ENCODE measurements at places on chromosomes 6 and 20.
A peak's percentile ranks its signal among the peaks of the same experiment; 100 is the strongest.

- no peak for DNase-seq
These were observed 73.5 kb downstream of the SOX4 start for GRCh38 chr6:21666853-21667681.

GRCh38 chr6:159756508-159756907 is 5.3 kb upstream of the ACAT2 start:
- DNase-seq: no peak

- DNase-seq: no peak
These were observed 33.8 kb upstream of the ZFAND3 start for GRCh38 chr6:37785663-37786270.

- DNase-seq: peak; percentile 55
These were observed 993 bp downstream of the STX16 start for GRCh38 chr20:58651946-58652605.

DNA sequence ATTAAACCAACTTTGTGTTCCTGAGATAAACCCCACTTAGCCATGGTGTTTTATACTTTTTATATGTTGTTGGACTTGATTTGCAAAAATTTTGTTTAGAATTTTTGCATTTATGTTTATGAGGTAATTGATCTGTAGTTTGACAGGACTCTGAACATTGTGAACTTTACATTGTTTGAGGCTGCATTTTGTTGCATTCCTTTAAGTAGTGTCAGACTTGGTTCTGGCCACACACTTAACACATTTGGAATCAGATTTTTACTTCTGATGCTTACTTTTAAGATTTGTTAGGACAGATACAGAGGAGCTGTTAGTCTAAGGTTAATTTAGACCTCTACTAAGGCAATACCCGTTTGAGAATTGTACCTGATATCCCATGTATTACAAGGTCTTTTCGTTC is 16.5 kb upstream of the MDFI start:
- DNase-seq: no peak

GRCh38 chr20:58007947-58008346 is 220.5 kb downstream of the ANKRD60 start:
- no peak for DNase-seq

DNA sequence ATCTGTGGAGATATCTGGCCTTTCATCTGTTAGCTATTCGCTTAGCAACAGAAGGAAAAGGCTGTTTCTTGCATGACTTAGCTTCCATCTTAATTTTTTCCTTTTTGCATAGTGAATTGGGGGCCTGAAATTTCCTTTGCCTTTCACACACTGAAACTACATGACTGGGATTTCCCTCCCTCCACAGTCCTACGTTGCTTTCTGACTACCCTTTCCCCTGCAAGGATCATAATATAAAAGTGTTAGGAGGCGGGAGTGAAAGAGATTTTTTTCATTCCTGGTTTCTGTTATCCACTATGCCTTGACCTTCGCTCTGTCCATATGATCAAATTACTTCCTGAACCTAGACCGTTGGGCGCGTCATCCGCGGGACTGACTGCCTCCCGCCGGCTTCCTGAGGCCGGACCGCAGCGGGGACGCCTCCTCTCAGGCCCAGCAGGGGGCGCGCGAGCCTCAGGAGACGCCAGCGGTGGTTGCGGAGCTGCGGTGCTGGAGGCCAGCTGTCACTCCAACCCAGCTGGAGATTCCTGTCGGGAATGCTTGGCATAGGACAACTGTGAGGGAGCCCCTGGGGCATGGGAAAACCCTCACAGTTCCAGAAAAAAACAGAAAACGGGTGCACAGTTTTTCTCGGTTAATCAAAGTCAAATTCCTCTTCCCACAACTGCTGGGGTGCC is 55.6 kb downstream of the MEP1A start:
- DNase-seq: peak; percentile 9

- DNase-seq: no peak
These were observed 623.3 kb upstream of the MANEA start for GRCh38 chr6:94953867-94954631.

DNA sequence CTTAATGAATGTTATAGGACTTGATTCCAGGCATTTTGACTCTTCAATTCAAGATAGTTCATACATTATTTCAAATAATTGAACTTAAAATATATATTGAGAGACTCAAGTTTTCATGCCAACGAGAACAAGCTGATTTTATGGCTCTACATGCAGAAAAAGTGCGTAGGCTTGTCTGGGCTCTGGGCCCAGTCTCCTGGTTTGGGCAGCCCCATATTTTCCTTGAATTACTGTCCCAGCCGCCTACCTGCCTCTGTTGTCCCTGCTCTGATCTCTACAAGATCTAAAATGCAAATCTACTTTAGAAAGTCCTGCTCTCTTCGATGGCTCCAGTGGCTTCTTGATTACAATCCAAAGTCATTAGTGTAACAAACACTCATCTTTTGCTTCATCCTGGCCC is 537.4 kb upstream of the CHD6 start:
- no peak for DNase-seq

DNA sequence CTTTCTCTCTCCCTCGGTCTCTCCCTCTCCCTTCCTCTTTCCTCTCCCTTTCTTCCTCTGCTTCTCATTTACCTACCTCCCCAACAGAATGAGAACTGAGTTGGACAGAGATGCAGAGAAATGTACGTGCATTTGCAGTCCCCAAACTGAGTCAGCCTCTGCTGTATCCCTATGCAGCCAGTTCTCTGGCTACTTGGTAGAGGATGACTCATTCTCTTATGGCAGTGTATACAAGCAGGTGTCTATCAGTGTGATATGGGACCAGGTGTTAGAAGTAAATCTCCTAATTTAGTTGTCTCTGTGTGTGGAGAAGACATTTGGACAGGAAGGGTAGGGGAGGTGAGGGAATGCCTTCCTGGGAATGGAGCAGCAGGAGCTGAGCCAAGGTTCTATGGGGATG is 470.8 kb downstream of the CD109 start:
- no peak for DNase-seq

GRCh38 chr6:31068669-31069340 is 43.6 kb downstream of the C6orf15 start:
- DNase-seq: peak; percentile 44

- no peak for DNase-seq
These were observed 83.7 kb downstream of the STXBP5 start for GRCh38 chr6:147287869-147288271.

DNA sequence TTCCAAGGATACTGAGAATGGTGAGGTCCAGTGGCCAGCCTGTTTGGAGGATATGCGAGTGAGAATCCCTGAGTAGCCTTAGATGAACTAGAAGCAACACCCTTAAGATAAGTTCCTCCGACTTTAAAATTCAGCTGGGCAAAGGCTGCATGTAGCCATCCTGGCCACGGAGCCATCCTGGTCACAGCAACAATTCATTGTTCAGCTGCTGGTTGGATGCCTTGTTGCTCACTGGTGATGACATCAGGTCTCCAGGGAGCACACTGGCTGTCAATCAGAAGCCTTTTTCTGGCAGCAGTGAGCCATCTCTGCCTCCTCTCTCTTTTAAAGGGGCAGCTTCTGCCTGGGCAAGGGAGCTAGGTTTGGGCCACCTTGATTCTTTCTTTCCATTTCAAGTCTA is 22.4 kb upstream of the RIMS4 start:
- DNase-seq: no peak

- no peak for DNase-seq
These were observed 744.3 kb upstream of the DEFB115 start for GRCh38 chr20:30513050-30513628.

DNA sequence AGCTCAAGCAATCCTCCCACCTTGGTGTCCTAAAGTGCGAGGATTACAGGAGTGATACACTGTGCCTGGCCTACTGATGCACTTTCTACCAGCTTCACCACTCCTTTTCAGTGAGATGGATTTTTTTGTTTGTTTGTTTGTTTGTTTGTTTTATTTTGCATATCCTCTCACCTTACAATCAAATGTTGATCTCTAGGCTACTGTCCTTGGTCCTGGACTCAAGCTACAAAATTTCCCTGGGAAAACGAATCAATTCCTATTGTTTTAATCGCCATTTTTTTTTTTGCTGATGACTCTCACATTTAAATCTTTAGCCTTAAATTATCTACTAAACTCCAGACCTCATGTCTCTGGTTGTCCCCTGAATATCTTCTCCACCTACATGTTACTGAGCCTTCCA is 3.5 kb upstream of the RIPPLY2 start:
- no peak for DNase-seq

- no peak for DNase-seq
These were observed 144.1 kb upstream of the PDE7B start for GRCh38 chr6:135707426-135707825.

GRCh38 chr20:9508240-9508661 is 6.1 kb upstream of the LAMP5 start:
- DNase-seq: no peak

- no peak for DNase-seq
These were observed 261.2 kb downstream of the DLL1 start for GRCh38 chr6:170029416-170030283.

DNA sequence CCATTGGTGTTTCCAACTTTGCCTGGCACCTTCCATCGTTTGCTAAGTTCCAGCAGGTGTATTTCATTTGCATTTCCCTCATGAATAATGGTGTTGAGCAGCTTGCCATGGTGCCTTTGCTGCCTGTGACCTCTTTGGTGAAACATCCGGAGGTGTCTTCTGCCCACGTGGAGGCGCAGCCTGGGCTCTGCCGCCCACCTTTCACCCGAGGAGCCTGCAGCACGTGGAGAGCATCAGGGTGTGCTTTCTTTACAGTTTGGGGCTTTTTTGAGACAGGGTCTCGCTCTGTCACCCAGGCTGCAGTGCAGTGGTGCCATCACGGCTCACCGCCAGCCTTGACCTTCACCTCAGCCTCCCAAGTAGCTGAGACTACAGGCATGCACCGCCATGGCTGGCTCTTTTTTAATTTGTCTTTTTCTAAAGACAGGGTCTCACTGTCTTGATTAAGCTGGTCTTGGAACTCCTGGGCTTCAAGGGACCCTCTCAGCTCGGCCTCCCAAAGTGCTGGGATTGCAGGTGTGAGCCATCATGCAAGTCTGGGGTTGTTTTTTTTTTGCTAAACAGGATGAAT is 3.0 kb upstream of the ADRM1 start:
- DNase-seq: no peak

DNA sequence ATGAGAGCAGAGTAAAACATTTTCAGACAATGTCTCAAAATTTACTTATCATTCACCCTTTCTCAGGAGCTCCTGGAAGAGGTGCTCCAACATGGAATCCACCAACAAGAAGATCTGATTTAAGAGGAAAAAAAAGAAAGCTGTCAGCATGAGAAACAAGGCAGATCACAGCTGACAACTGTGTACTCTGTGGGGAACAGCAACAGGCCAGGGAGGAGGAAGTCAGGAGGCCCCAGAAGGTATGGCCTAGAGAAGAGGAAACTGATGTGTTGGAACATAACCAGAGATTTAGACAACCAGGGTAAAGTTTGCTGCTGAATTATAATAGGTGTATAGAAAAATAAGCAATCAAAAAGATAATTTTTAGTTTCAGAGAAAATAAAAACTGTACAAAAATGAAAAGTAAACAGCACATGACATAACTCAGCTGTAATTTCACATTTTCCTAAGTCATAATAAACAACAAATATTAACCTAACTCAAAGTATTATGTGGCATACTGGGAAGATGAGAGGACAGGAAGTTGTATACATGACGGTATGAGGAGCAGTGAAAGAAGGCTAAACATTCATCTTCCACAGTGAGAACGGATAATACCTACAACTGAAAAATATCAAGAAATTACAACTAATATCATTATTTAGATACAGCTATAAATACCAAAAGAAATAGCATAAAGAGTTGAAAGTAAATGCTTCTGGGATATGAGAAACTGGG is 113.6 kb upstream of the EMILIN3 start:
- DNase-seq: no peak

DNA sequence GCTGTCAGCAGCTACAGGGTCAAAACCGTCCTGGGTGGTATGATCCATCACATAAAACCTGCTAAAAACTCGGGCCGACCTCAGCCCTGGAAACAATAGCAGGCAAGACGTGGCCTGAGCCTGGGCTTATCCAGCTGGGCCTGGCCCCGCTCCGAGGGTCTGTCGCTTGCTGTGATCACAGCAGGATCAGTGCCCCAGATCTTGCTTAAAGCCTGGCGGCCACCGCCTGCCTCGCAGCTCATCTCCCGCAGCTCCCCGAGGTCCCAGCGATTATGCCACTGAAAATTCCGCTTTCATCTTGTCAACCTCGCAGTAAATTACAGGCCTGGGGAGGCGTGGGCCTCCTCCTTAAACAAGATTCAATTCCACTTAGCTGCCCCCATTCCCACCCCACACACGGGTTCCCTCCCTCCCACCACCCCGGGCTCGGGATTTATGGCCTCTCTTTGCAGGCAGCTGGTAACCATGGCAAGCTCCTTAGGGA is 40.1 kb downstream of the CDH22 start:
- DNase-seq: no peak

DNA sequence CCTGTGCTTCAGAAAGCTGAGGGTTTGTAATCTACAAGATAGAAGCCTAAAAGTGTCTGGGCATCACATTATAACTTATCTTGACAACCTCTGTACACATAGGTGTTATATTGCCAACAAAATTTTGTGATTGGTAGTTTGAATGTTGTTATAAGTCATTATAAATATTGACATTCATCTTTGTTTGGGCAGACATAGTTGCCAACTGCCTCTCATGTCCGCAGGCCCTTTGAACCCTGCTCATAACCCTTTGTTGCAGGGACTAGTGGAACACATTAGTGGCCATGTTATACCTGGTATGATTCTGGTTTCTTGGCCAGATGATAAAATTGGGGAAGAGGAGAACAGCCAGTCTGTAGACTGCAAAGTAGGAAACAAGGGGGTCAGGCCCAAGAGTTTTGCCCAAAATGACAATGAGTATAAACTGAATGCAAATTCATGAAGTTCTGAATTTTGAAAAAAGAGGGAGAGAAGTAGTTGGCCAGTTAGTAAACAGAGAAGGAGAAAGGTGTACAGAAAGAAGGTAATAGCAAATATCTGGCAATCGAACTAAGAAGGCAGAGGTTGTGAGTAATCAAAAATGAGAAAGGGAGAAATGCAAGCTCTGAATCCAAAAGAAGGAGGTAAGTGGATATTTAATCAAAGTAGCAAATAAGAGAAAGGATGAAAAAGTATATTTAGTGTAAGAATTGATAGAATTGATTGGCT is 21.6 kb upstream of the LMBRD1 start:
- no peak for DNase-seq

DNA sequence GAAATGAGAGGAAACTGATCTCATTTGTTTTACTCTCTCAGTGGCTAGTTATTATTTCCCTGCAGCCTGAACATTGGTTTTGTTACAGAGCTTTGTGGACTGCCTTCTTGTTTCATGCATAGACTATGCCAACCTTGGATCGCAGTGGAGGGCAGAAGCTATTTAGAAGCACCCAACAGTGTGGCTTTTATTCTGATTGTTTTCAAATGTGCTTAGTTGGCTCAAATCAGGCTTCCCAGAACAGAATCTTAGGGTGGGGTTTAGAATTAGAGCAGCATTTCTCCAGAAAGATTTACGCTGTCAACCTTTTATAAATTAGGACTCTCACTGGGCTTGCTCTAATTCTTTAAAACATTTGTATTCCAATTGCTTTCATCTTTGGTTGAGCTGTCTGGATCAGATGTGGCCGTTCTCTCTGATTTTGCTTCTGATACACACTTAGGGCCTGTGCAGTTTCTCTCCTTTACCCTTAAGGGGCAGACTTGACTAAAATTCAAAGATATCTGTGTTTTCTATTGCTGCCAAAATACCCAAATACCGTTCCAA is 210.3 kb downstream of the BCKDHB start:
- DNase-seq: no peak

All from stimulated activated CD4-positive, alpha-beta T cell treated with anti-CD3 and anti-CD28 coated beads, Interleukin-2, amount 100 ng/mL, for 4 hours (primary cell).